Neural cell (in vitro differentiated cells): ENCODE measurements at places on chromosomes 13 and 19. TPM values are rescaled to one million over a fixed set of nuclear protein-coding genes. Genes with fewer than 3 reads are reported as not detected.

The KLK12 gene
- not detected in 2 replicates for polyA plus RNA-seq

The RNF225 gene
- polyA plus RNA-seq = not detected in 2 replicates

The PRRG2 gene
- polyA plus RNA-seq = not detected in 2 replicates

The CLEC17A gene
- not detected in 2 replicates for polyA plus RNA-seq

The MAST1 gene
- 65.0 and 105 TPM in 2 replicates for polyA plus RNA-seq

The TEX101 gene
- not detected in 2 replicates for polyA plus RNA-seq

The MCEMP1 gene
- polyA plus RNA-seq = 0.22 TPM in 1 of 2 replicates, not detected in the other

The TUBA3C gene
- polyA plus RNA-seq = not detected in 2 replicates
